NK-92 treated with Interleukin-12 subunit alpha and Interleukin-12 subunit beta, amount 100 ng/mL, for 24 hours (cell line): ENCODE measurements at places on chromosomes 1 and 21.

- no peak for DNase-seq
Measured at GRCh38 chr1:224545571-224545970, 70.5 kb upstream of the CNIH3 start.

- no peak for DNase-seq
Measured at GRCh38 chr1:225554216-225554812, 98.6 kb downstream of the ENAH start.

DNA sequence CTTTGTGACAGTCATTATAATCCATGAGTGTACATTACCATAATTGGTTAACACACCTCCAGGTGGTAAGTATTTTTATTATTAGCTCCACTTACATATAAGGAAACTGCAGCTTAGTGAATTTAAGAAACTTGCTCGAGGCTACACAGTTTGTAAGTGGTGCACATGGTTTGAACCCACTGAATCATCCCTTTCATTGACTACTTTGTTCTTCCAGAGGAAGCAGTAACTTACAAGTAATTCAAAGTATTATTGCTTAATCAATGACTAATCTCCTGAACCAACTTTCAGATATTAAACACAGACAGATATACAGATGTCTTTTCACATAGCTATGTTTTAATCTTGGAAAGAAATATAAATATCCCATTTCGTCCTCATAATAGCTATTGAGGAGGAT is 18.7 kb upstream of the CLDN8 start:
- no peak for DNase-seq

GRCh38 chr1:56315293-56315942 is 263.9 kb downstream of the PLPP3 start:
- no peak for DNase-seq

- no peak for DNase-seq
Measured at GRCh38 chr1:105608713-105609112, 1447.8 kb upstream of the PRMT6 start.

DNA sequence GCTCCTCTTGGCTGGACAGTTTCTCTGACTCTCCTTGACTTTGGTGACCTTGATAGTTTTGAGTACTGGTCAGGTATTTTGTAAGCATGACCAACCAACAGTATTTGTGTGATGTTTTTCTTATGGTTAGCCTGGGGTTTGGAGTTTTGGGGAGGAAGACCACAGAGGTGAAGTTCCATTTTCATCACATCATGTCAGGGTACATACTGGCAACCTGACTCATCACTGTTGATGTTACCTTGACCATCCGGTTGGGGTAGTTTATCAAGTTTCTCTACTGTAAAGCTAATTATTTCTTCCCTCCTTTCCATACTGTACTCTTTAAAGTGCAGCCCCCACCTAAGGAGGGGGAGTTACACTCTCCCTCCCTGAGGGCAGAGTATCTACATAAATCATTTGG is 13.4 kb downstream of the OSCP1 start:
- DNase-seq, result no peak

GRCh38 chr1:43786201-43786958 is 79.0 kb downstream of the ST3GAL3 start:
- no peak for DNase-seq

DNA sequence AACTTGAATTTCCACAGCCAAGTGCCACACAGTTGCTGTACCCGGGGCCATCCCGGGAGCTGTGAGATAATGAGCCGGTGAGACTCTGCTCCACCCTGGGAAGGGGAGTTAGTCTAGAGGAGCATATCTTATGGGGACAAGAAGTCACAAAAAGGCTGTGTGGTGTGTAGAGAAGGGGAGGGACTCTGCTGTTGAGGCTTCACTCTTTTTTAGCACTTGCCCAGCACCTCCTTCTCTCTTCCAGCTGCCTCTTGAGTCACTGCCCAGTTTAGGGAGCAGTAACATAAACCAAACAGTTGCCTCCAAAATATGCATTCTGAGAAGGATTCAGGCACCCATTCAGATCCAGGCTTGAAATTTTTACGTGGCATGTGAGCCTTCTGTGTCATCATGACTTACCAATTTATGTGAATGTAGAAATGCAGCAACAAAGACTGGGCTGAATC is 744 bp upstream of the WDR26 start:
- DNase-seq, result peak; percentile 36

GRCh38 chr21:35204850-35205541 is 155.9 kb upstream of the RUNX1 start:
- DNase-seq, result no peak

DNA sequence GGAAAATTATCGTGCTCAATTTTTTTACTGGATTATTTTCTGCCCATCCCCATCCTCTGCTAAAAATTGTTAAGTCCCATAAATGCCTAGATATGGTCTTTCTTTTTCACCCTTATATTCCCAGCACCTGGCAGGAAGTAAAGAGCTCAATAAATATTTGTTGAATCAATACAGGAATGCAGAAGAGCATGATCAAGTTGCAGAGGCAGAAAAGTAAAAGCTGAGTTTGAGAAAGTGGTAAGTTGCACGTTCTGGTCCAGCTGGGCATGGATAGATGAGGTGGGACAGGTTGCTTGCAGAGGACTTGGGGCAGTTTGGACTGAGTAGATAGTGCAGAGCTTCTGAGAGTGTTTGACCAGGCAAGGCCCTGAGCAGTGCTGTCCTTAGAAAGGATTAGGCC is 40.1 kb downstream of the ZNF281 start:
- DNase-seq, result no peak

- no peak for DNase-seq
Measured at GRCh38 chr1:81380436-81380835, 420.3 kb upstream of the ADGRL2 start.

GRCh38 chr1:10598389-10598702 is 123.6 kb downstream of the PEX14 start:
- DNase-seq, result no peak

DNA sequence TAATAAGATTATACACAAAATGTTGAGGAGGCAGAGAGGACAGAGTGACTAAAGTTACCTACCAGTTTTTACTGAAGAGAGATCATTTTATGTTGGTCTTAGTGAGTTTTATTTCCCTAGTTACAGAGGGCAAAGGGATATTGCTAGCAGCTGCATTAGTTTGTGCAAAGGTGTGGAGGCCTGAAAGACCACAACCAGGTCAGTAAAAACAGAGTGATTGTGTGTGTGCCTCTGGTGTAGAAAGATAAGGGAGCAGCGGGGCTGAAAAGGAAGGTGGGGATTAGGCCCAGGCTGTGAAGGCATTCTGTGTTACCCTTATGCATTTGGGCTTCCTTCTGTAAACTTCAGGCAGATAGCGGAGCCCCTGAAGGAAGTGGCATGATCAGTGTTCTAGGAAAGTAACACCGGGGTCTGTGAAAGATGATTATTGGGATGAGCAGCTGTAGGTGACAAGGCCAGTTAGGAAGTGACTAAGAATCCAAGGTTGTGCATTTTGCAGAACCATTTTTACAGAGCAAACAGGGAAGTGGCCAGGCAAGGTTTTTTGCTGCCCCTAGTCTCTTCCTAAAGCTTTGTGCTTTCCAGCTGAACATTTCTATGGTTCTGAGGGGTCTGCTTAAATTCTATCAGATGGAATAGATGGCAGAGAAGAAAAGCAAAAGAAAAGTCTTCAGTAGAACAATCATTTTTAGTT is 3.7 kb downstream of the GADD45A start:
- no peak for DNase-seq

DNA sequence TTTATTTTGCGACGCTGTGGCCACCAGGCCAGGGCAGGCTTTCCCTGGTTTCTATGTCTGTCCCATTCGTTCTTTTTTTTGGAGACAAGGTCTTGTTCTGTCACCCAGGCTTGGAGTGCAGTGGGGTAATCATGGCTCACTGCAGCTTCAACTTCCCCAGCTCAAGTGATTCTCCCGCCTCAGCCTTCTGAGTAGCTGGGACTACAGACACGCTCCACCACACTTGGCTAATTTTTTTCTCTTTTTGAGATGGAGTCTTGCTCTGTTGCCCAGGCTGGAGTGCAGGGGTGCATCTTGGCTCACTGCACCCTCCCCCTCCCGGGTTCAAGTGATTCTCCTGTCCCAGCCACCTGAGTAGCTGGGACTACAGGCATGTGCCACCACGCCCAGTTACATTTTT is 43.4 kb upstream of the WNT4 start:
- no peak for DNase-seq

DNA sequence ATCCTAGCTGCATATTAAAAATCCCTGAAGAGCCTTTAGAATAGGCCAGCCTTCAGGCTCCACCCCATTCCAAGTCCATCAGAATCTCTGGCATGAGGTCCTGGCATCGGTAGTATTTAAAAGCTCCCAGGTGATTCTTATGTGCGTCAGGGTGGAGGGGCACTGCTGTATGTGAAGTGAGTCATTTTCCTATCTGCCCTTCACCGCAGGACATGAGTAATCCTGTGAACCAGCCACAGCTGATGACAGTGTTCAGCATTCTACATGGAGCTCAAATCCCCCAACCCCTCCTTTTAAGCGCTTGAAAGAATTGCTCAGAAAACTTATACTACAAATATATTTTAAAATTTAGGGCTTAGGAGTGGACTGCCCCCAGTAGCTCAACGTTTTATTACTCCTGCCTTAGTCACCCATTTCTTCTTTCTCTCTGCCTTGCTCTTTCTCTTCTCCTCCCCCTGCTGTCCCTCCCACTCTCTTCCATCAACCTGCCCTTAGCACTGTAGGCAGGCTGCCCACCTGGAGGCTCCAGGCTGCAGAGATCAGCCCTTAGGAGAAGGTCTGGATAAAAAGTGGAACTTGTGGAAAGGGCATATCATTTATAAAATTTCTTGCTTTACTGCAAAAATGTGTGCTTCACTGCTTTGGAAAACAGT is 73.8 kb upstream of the ZNF281 start:
- DNase-seq, result peak; percentile 71

GRCh38 chr1:174769961-174770549 is 229.7 kb upstream of the CACYBP start:
- DNase-seq, result no peak

GRCh38 chr1:63642901-63643300 is 49.7 kb downstream of the PGM1 start:
- DNase-seq, result no peak

DNA sequence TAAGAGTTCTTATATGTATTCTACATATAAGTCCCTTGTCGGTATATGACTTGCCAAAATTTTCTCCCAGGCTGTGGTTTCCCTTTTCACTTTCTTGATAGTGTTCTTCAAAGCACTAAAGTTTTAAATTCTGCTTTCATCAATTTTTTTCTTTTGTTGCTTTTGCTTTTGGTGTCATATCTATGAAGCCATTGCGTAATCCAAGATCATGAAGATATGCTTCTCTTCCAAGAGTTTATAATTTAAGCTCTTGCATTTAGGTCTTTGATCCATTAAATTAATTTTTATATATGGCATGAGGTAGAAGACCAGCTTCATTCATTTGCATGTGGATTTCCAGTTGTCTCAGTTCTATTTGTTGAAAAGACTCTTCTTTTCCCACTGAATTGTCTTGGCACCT is 22.2 kb downstream of the DESI2 start:
- no peak for DNase-seq

DNA sequence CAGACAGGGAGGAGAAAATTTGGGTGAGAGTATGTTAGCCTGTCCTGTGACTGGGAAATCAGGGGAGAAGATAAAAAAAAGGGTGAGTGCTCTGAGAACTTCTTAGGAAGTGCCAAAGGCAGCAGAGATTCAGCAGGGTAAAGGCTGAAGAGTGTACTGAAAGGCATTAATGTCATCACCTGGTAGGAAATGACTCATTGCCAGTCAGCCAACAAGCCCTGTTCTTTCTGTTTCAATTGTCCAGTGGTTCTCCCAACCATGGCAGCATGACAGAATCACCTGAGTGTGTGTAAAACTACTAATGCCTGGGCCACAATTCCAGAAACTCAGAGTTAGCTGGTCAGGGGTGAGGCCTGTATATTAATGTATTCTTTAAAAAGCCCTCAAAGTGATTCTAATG is 83.5 kb downstream of the INTS7 start:
- DNase-seq, result peak; percentile 9

- no peak for DNase-seq
Measured at GRCh38 chr1:2289607-2290006, 61.5 kb downstream of the SKI start.

DNA sequence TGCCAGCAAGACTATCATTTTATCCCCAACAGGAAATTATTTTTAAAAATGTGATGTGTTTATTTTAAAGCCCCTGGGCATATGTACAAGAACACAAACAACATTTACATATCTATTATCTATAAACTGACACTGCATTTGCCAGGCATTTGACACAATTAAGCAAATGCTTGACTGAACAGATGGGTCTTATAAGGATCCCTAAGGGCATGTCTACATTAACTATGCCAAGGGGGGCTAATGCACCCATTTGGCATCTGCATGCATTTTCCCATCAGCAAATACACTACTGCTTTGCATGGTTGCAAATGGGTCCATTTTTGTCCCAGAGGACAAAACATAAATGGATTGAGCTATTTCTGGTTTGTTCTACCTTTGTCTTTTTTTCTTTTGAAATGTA is 884.8 kb upstream of the B3GALT2 start:
- no peak for DNase-seq

GRCh38 chr1:209876078-209876800 is 48.5 kb downstream of the UTP25 start:
- no peak for DNase-seq

GRCh38 chr1:43484367-43484766 is 30.6 kb upstream of the HYI start:
- DNase-seq, result no peak

DNA sequence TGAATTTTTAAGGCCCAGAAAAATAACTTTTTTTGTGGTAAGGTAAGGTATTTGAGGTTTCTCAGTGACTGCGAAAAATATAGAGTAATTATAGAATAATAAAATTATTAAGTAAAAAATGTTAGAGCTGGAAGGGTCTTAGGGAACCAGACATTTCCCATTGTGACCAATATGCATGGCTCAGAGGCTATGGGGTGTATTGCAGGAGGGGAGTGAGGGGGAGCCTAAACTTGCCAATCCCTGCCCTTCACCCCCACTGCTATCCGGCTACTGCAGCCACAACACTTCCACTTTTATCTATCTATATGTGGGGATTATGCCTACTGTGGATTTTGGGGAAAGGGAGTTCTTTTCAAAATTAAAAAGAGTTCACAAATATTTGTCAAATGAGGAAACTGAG is 7.6 kb upstream of the GADD45A start:
- no peak for DNase-seq

- DNase-seq, result no peak
Measured at GRCh38 chr1:235078480-235079381, 49.9 kb downstream of the TOMM20 start.

GRCh38 chr1:46621930-46622329 is 5.3 kb upstream of the MOB3C start:
- no peak for DNase-seq
